ENCODE measurements at places on chromosomes 6 and 20.

GRCh38 chr6:108745664-108746336 lies 102.4 kb upstream of the ARMC2 start:
- DNase-seq = no peak

DNA sequence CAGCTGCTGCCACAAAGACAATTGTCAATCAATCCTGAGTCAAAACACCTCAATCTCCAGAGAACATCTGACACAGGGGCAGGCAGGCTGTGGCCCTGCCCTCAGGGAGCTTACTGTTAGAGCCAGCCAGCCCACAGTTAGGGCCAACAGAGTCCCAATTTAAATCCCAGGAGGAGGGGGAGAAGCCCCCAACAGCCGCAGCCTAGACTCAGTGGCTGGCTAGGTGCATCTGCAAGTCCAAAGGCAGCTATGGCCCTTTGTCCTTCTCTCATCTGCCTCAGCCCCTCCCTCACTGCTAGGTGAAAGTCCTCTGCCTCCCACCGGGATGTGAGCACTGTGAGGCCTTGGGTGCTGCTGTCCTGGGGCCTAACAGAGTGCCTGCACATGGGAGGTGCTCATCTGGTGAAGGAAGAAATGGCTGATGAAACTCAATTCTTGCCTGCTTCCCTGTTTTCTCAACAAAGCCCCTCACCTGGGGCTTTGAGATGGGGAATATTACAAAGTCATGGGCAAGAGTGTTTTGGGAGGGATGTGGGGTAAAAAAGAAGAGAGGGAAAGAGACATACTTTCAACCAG lies 33.7 kb upstream of the VEGFA start:
- no peak for DNase-seq

DNA sequence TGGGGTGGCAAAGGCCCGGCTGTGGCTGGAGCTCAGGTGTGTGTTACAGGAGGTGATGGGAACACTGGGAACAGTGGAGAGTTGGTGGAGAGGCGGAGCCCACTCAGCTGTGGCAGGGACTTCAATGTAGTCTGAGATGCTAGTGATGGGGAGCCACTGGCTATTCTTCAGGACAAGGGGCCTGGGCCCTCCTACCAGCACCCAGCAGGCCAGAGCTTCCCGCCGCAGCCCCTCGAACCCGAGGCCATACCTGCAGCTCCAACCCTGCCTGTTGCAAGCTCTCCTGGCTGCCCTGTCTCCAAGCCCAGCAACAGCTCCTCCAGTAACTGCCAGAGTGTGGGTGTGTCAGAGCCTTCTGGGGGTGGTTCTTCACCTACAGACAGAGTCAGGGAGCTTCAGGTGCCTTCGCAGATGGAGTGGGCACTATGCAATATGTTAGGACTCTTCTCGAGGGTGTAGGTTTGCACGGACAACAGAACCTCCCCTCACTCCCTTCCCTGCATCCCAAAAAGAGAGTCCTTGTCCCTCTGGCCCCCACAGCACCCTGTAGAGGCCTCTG lies 146.2 kb upstream of the MLN start:
- DNase-seq = no peak

GRCh38 chr20:6473197-6473596 lies 294.3 kb upstream of the BMP2 start:
- DNase-seq = no peak

DNA sequence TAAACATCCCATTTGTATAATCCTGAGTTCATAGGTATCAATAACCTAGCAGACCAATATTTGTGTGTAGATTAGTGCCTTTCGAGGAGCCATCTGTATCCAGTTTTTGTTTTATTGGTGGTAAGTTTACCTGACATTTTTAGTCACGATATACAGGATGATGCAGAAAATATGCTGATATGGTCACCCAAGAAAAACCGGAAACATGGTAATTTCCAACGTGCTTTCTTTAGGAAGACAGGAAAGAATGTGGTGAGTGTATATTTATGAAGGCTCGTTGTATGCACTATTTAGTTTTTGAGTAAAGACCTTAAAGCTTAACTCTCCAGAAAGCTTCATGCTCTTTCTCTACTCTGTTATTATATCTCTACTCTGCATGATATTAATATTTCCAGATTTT lies 180.2 kb upstream of the PHACTR1 start:
- DNase-seq = no peak

GRCh38 chr6:73041051-73041450 lies 184.2 kb downstream of the KHDC1L start:
- DNase-seq = no peak

Measured in anterior cingulate cortex (tissue), 58 donors.